ENCODE measurements at places on chromosomes 7 and 10. TPM values are rescaled to one million over a fixed set of nuclear protein-coding genes. Genes with fewer than 3 reads are reported as not detected.

The MSS51 gene
- total RNA-seq, result 2.9 TPM

The LIPN gene
- not detected for total RNA-seq

The FAM237B gene
- total RNA-seq, result not detected

The STAG3 gene
- total RNA-seq, result 0.96 TPM

The ADD3 gene
- total RNA-seq, result 197 TPM

The OSBPL3 gene
- 15.6 TPM for total RNA-seq

The GDF2 gene
- not detected for total RNA-seq

The PPP1R3A gene
- total RNA-seq, result not detected

The OR6V1 gene
- not detected for total RNA-seq

The TRIL gene
- total RNA-seq, result 1.0 TPM

The NKX1-2 gene
- not detected for total RNA-seq

DNA sequence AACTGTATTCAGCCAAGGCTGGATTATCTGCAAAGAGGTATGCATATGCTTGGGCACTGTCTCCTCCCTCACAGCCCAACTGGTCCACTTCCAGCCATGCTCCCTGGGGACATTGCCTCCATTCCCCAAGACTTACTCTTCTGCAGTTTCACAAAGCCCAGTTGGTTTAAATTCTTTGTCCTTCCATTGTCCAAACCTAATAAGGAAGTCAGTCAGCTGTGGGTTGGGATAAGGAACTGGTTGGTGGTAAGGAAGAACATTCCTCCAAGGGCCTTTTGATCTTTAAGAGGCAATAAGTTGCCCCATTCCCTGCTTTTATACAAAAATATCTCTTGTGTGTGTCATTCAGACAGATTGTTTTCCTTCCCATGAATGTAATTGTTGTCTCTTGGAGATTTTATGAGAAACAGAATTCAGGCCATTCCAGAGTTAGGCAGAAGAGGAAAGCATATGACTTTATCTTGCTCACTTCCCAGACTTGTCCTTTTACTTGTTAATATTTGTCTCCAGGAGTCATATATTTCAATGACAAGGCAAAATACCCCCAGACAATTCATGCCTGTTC lies 673.7 kb downstream of the SUGCT start:
- peak; percentile 80 for DNase-seq

GRCh38 chr7:114922026-114922651 lies at the start of gene MDFIC:
Gene MDFIC, plus strand, starts transcription at chr7:114922094. Its CDS starts 940 bp downstream, at chr7:114923034.
- peak; percentile 79 for DNase-seq

DNA sequence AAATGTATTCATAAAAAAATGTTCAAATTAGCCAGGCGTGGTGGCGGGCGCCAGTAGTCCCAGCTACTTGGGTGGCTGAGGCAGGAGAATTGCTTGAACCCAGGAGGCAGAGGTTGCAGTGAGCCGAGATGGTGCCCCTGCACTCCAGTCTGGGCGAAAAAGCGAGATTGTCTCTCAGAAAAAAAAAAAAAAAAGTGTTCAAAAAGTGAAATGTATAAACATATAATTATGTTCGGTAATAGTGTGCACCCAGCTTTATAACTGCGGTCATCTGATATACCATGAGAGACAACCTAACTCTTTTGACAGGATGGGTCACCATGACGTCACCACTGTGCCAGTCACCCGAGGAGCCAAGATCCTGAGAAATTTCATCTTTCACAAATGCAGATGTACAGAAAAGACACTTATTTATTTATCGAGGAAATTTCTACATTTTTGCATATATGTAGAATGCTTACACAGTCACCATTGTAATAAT lies 594 bp upstream of the RP9 start:
- no peak for DNase-seq

DNA sequence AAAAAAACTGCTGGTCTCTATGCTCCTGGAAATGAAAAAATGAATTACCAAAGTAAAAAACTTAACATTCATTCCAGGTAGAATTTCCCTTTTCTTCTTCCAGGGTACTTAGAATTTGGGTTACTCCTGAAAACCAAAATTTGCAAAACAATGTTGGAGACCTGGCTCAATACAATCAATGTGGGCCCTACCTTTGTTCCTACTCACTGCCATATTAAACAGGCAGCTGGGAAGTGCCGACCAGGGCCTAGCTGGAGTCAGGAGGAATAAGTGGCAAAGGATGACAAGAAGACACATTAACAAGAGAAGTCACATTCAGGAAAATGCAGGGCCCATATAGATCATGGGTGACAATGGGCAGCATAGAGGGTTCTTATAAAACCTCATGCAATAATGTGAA lies 6.4 kb upstream of the AGK start:
- DNase-seq, result no peak

- no peak for DNase-seq
Observed at GRCh38 chr10:95663496-95663895, 7.0 kb upstream of the ALDH18A1 start.

DNA sequence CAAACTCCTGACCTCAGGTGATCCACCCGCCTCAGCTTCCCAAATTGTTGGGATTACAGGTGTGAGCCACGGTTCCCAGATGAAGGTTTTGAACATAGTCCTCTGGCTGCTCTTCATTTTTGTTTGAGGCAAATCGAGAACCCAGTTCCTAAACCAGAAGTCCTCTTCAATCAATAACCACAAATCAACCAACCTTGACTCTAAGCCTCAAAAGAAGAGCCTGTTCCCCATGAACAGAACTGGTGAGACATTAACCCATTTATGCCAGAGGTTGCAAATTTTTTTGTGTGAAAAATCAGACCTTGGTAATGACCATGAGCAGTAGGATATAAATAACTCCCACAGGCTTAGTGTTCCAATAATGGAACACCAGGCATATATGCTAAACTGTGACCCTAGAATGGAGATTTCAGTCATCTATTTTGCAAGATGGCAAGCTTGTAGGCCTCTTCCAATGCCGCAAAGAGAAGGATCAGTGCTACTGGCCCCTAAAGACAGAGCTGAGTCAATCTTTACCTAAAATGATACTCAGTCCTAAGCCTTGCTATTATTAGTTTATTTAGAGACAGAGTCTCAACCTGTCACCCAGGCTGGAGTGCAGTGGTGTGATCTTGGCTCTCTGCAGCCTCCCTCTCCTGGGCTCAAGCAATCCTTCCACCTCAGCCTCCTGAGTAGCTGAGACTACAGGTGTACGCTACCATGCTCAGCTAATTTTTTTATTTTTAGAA lies 15.9 kb downstream of the KPNA7 start:
- DNase-seq, result no peak

DNA sequence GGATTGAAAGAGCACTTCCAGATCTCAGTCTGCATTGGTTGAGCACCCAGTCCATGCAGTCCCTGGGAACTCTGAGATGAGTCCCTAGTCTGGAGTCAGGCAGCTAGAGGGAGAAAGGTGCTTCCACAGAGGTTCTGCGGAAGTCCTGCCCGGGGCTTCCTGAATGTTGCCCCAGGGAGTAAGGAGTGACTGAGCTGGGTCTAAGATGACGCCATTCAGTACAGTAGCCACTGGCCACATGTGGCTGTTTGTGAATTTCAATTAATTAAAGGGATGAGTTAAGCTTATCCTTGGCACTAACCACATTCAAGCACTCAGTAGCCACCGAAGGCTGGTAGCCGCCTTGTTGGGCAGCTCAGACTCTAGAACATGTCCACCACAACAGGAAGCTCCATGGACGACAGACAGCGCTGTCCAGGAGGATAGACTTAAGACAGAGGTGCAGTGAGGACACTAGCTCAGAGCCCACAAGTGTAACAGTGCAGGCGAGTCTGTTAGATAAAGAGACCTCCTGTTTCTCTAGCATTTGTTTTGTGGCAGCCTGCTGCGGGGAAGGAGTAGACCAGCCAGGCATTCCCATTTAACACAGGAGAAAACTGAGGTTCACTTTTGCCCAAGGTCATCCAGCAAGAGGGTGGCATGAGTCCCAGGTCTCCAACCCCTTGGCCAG lies 101.6 kb upstream of the PPIF start:
- no peak for DNase-seq

GRCh38 chr7:105027176-105027853 lies 13.3 kb downstream of the KMT2E start:
- DNase-seq, result no peak

DNA sequence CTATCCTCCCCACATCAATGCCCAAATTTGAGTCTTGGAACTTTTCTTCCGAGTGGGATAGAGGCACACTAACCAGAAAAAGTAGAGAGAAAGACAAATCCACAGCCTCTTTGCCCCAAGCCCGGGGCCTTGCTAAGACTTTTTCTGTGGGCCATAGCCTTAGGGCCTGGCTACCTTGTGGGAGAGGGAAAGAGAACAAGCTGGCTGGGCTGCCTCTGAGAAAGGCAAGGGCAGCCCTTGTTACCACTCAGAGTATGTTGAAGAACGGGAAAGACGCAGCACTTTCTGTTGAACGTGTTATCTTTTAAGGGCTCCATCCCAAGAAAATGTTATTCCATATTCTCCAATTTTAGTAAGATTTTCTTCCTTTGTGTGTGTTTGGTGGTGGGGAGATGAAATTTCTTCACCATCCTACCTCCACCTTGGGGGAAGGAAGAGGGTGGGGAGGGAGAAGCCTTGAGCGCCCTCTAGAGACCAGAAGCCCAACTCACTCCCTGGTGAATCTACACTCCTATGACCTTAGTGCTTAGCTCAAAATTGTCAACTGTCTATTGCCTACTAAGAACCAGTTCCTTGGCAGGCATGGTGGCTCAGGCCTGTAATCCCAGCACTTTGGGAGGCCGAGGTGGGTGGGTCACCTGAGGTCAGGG lies 3.9 kb upstream of the NRF1 start:
- no peak for DNase-seq

GRCh38 chr7:113828581-113828980 lies 90.2 kb downstream of the PPP1R3A start:
- no peak for DNase-seq

- no peak for DNase-seq
Observed at GRCh38 chr10:48776528-48776927, 91.9 kb downstream of the WDFY4 start.

DNA sequence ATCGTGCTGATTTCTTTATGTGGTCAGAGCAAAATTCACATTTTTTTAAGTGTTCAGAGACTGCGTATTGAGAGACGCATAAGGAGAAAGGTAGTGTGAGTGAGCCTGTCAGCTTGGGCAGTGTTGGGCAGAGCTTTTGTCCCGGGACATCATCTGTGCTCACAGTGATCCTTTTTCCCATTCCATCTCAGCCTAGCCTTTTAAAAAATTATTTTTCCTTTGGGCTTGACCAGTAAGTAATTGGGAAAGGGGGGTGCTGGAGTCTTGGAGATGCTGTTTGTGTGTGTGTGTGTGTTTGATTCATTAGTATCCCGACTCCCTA lies 1.5 kb downstream of the NRF1 start:
- DNase-seq, result no peak

DNA sequence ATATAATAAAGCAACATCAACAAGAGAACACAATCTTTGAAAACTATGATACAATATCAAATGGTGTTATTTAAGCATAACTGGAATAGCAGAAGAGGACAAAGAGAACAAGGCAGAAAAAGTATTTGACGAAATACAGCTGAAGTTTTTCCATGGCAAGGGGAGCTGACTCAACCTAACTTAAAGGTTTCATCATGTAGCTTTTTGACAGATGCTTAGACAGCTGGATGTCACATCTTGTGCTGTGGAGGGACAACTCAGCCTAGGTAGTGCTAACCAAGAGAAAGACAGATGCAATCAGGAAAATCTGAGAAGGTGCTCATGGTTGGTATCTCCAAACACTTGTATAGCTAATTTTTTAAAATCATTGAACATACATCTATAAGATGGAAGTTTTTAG lies 208.2 kb downstream of the TFEC start:
- DNase-seq, result no peak

- DNase-seq, result no peak
Observed at GRCh38 chr10:121171825-121172787, 320.9 kb downstream of the WDR11 start.

- peak; percentile 59 for DNase-seq
Observed at GRCh38 chr7:143384148-143384547, 3.0 kb downstream of the ZYX start.

DNA sequence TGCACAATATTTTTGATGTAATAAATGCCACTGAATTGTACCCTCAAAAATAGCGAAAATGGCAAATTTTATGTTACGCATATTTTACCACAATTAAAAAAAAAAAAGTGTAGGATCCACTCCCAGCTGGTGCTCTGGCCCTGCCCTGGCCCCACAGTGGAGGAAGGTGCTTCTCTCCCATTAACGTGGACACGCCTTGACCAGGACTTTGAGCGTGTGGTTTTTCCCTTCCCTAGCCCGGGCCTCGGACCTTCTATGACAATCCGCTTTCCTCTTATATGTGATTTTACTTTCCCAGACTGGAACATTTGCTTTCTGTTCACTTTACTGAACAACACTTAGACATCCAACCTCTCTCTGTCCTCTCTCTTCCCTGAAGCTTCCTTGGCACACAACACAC lies 29.7 kb upstream of the OCM start:
- no peak for DNase-seq

DNA sequence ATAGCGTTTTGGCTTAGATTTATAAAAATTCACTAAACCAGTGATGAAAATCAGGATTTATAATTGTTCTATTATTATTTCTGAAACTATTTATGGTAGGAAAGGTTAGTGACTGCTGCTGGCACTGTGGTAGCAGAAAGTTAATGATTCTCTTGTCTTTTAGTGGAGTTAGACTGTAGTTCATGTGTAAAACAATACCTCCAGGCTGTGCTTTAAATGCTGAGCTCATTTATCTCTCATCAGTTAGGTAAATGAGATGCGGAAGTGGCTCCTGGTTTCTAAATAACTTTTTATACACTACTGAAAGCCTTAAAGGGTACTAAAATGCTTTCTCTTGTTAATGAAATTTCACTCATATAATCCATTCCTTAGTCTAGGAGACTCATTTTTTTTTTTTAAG lies 326.8 kb upstream of the POT1 start:
- DNase-seq, result no peak

- DNase-seq, result peak; percentile 91
Observed at GRCh38 chr7:151727579-151728285, 149.2 kb downstream of the PRKAG2 start.

- DNase-seq, result no peak
Observed at GRCh38 chr7:28558236-28558635, 145.9 kb downstream of the CREB5 start.

GRCh38 chr7:39952374-39952773 lies 2.3 kb downstream of the CDK13 start:
- DNase-seq, result no peak

- DNase-seq, result no peak
Observed at GRCh38 chr10:43821103-43821502, 172.4 kb upstream of the ZNF32 start.

GRCh38 chr10:71383972-71384687 lies 12.6 kb upstream of the CDH23 start:
- peak; percentile 77 for DNase-seq

- DNase-seq, result no peak
Observed at GRCh38 chr7:3517344-3517743, 216.3 kb downstream of the SDK1 start.

- DNase-seq, result no peak
Observed at GRCh38 chr7:116445447-116446211, 53.9 kb upstream of the CAV2 start.

GRCh38 chr7:39946693-39947092 lies 3.4 kb upstream of the CDK13 start:
- no peak for DNase-seq

- DNase-seq, result no peak
Observed at GRCh38 chr10:26699631-26700030, 2.1 kb downstream of the PDSS1 start.

Data from aorta (tissue), 5 donors.